ENCODE measurements at places on chromosomes 11 and 22.
A peak's percentile ranks its signal among the peaks of the same experiment; 100 is the strongest.

GRCh38 chr22:18028817-18029527 lies 4.6 kb upstream of the MICAL3 start:
- no peak for DNase-seq

- DNase-seq, result no peak
These were observed 39.2 kb downstream of the BIRC2 start for GRCh38 chr11:102386136-102386734.

DNA sequence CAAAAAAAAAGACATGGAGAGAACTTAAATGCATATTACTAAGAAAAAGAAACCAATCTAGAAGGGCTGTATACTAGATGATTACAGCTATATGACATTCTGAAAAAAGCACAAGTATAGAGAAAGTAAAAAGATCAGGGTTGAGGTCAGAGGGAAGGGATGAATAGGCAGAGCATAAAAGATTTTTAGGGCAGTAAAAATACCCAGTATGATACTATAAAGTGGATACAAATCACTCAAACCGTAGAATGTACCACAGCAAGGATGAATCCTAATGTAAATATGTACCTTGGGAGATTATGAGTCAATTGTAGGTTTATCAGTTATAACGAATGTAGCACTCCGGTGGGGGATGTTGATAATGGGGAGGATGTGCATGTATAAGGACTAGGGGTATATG lies 29.4 kb upstream of the SMCO4 start:
- DNase-seq, result no peak

GRCh38 chr11:12090061-12090591 lies 20.3 kb upstream of the MICAL2 start:
- DNase-seq, result peak; percentile 86

GRCh38 chr11:35771722-35772121 lies 109.1 kb downstream of the TRIM44 start:
- no peak for DNase-seq

- no peak for DNase-seq
These were observed 9.9 kb downstream of the EIF1AD start for GRCh38 chr11:65992056-65992455.

GRCh38 chr22:44620129-44620840 lies 81.7 kb upstream of the PRR5 start:
- peak; percentile 45 for DNase-seq

DNA sequence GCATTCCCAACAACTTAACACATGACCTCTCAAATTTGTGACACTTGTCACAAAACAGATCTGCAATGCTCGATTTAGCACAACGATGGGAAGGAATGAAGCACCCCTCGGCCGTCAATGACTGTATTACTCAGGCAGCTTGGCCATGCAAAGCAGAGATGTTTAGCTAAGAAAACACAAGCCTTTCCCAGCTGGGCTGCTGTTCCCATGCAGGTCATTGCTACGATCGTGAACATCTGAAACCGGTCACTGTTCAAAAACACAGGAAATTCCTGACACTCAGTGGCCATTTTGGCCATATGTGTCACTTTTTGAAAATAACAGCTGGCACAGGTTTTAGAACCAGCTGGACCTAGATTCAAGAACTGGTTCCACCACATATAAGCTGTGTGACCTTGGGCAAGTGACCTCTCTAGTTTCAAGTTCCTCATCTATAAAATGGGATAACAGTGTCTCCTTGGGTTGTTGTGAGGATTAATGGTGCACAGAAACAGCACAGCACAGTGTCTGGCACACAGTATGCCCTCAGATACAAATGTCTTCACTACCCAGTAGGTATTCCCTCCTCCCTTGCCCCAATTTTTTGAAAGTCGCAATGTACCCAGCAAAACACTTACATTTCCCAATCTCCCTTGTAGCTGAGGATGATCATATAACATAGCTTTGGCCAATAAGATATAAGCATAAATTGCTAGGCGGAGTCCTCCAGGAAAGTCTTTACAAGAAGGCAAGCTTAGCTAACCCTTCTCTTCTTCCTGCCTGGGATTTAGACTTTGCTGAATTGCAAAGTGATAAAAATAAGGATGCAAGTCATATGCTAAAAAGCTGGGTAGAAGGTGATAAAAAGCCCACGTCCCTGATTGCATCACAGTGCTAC lies 93.1 kb downstream of the C11orf58 start:
- no peak for DNase-seq

- DNase-seq, result no peak
These were observed 63.4 kb downstream of the IGLL5 start for GRCh38 chr22:22951035-22951434.

DNA sequence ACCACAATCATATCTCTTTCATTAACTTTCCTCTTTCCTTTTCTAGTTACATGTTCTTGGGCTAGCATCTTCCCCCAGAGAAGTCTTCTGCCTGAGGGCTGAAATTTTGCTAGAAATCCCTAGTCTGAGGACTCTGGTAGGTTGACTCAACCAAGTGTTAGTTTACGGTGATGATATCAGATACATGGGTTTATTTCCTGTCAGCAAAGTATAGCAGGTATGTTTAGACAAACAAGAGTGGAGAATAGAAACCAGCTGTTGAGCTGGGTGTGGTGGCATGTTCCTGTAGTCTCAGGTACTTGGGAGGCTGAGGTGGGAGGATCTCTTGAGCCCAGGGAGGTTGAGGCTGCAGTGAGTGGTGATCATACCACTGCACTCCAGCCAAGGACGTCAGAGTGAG lies 11.2 kb downstream of the FOLR1 start:
- DNase-seq, result no peak

DNA sequence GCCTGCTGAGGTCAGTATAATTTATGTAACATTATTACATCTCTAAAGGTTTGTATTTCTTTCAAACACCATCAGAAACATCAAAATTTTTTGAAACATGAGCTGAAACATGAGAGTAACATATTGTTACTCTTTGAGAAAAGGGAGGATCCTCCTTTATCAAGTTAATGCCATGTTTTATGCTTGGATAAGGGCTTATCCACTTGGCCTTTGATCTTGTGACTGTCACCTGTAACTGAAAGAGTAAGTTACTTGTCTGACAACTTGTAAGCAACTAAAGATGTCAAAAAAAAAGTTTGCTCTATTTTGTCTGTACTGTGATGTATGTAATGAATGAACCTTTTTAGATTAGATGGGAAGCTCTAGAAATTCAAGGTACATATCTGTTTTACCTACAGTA lies 59.6 kb downstream of the FAR1 start:
- DNase-seq, result no peak

DNA sequence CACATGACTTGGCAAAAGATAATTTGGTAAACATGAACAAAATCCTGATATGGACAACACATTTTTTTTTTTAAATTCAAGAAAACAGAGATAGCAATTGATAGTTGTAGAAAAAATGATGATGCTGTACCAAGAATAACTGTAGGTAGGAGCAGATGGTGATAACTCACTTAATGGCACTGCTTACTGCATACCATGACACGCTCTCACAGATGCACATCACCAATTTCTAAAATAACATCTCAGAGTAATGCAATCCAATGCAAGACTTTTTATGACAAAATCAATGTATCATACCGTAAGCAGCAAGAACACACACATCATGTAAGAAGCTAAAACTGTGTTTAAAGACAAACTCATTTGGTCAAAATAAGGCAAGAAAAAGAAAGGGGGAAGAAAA lies 96.2 kb downstream of the LARGE2 start:
- no peak for DNase-seq

- DNase-seq, result peak; percentile 55
These were observed 403.0 kb downstream of the TBC1D22A start for GRCh38 chr22:47165338-47166032.

DNA sequence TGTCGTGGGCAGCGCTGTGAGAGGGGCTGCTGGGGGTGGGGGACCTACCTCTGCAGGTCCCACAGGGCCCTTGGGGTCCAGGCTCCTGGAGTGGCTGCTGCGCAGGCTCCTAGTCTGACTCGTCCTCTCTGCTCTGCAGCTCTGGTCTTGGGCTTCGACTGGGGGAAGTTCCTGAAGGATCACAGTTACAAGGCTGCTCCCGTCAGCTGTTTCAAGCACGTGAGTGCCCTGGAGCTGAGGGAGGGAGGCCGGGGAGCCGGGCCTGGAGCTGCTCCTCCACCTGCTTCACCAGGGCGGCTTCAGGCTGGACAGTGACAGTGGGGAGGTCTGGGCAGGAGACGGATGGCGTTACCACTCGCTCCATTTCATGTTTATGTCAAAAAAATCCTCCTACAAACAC lies 11.9 kb downstream of the L3MBTL2 start:
- no peak for DNase-seq

DNA sequence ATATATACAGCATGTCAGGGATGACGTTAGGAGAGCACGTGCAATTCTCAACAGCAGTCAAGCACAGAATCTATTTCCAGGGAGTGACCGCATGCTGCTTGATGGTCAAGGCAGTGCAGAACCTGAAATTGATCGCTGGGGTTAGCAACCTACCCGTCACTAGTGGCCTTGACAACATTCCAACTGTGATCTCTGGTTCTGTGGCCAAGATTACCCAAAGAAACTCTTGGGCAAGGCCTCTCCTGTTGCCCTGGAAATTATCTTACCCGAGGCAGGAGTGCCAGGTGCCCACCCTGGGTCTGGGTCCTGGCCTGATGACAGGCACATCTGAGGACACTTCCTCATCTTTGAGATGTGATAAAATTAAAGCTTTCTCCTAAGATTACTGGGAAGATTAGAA lies 2.2 kb downstream of the TM7SF2 start:
- DNase-seq, result no peak

GRCh38 chr11:117384045-117384444 lies 56.4 kb downstream of the CEP164 start:
- no peak for DNase-seq

- peak; percentile 94 for DNase-seq
These were observed 591 bp downstream of the CAPRIN1 start for GRCh38 chr11:34052036-34052607.

- DNase-seq, result no peak
These were observed 414 bp upstream of the MIEF1 start for GRCh38 chr22:39501644-39502108.

DNA sequence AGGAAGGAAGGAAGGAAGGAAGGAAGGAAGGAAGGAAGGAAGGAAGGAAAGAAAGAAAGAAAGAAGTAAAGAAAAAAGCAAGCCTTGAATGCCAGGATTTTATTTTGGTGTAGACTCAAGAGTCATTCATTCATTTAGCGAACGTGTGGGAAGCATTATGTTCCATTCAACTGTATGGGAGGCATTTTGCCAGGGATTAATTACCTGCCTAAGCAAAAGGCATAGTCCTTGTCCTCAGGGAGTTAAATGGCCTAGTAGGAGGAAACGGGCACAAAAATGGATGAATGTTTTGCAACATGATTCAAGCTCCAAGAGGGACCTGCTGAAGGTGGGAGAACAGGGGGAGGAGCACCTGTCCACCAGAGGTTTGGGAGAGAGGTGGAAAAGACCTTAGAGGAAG lies 16.2 kb upstream of the ZNRF3 start:
- DNase-seq, result no peak

- DNase-seq, result no peak
These were observed 5.0 kb upstream of the PGA3 start for GRCh38 chr11:61198361-61198760.

DNA sequence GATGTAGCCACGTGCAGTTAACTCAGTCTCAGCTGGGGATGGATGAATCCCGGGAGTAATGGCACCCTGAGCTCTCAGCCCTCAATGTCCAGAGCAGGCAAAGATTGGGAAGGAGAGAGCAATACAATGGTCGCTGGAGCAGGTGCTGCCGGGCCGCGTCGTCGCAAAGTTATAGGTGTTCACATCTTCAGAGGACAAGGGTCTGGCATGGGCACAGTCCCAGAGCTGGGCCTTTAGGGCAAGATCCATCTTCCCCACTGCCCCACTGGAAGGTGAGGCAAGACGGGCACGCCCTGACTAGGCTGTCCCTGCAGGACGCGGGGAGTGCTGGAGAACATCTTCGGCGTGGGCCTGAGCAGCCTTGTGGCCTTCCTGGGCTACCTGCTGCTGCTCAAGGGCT lies 7.6 kb downstream of the PCNX3 start:
- no peak for DNase-seq

- DNase-seq, result no peak
These were observed 109.9 kb upstream of the CLMP start for GRCh38 chr11:123304828-123305466.

GRCh38 chr11:47848700-47849155 lies 578 bp upstream of the NUP160 start:
- DNase-seq, result no peak

DNA sequence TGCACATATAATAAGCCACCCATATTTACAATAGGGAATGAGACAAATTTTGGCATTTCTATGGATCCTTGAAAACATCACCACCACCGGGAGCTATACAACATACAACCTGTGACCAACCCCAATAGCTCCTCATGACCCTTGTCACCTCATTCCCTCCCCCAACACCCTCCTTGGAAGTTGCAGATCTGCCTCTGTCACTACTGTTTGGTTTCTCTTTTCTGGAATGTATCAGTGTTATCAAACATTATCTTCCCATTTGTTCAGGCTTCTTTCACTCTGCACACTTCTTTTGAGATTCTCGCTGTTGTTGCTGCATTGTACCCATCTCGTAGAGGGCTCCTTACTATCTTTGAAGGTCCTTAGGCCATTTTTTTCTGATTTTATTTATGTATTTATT lies 75.6 kb downstream of the ZNF280B start:
- DNase-seq, result no peak

GRCh38 chr11:29334776-29335130 lies 682.1 kb downstream of the KCNA4 start:
- no peak for DNase-seq

DNA sequence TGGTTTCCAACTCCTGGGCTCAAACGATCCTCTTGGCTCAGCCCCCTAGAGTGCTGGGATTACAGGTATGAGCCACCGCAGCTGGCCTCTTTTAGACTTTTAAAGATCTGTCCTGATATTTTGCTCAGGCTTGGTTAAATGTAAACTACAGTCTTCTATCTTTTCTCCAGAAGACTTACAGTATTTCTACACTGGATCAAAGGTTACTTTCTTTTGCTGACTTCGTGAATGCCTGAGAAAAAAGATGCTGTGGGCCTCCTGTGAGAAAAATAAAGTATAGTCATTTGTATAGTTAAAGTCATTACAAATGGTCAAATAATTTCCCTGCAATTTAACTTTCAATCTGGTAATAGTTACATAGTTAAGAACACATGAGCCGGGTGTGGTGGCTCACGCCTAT lies 19.6 kb downstream of the DEPDC5 start:
- DNase-seq, result no peak

- DNase-seq, result no peak
These were observed at the start of gene HOATZ for GRCh38 chr11:111514216-111515031. HOATZ (plus strand) TSS chr11:111514778; CDS start chr11:111514785, 7 bp downstream.

GRCh38 chr11:47911149-47911548 lies 63.0 kb upstream of the NUP160 start:
- no peak for DNase-seq
